Activated CD4-positive, alpha-beta memory T cell treated with anti-CD3 and anti-CD28 coated beads for 36 hours (primary cell): ENCODE measurements at places on chromosomes 6 and 20. TPM values are rescaled to one million over a fixed set of nuclear protein-coding genes. Genes with fewer than 3 reads are reported as not detected.

GRCh38 chr6:132007474-132008190 is 56.5 kb upstream of the CCN2 start:
- no peaks in the 10 kb centered on the region for H3K4me1 ChIP-seq
- H3K27ac ChIP-seq: no peak overlapping the region
- no peak overlapping the region for H3K4me3 ChIP-seq
- H3K36me3 ChIP-seq: no peaks in the 10 kb centered on the region

DNA sequence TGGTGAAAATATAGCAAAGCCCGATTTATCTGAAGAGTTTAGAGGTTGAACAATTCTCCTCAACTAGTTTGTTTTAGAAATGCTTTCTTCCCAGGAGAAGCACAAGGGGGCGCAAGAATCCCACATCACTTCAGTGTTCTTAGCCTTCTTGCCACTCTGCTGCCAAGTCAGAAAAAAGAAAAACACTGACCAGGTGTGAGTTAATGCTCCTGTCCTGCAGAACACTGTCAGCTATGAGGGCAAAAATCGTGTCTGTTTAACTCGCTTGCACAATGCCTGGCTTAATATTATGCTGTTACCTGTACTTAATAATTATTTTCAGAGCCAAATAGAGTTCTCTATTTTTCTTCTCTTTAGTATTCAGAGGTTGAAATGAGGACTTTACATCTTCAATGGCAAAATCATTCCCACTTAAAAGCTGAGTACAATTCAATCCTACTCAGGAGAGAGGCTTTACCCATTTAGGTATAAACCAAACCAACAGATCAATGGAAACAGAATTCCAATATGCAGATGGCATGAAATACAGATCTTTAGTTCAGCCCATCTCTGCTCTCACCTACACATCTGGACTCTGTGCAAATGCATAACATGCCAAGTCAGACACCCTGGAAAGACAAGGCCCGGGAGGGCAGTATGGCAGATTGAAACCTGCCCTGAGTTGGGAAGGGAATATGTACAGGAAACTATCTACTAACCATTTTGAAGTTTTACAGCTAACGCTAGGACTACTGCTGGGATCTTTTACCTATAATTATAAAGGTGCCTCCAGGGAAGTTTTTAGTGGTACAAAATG is 71.4 kb upstream of the TULP1 start:
- no peaks in the 10 kb centered on the region for H3K27me3 ChIP-seq
- peaks cover 54% of the 10 kb centered on the region for H3K4me1 ChIP-seq
- no peak overlapping the region for H3K4me3 ChIP-seq
- H3K27ac ChIP-seq: peak overlapping the region; percentile 26

CRISP2 gene
- not detected for total RNA-seq

CST4 gene
- total RNA-seq: not detected

DNA sequence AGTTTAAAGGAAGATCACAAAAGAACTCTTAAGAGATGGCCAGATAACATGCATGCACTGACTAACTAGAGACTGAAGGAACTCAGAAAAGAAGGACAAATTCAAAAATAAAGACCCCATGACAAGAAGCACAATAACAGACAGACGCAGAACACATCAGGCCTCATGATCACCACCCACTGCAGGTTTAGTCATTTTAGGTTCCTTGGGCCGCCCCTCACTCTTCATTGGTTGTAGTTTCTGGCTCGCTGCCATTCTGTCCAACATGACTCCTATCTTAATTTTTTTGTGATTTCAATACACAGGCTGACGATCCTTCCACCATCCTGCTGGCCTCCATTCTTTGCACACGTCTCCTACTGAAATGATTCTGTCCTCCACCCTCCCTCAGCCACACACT is 21.6 kb downstream of the STX7 start:
- no peaks in the 10 kb centered on the region for H3K27me3 ChIP-seq
- peak; percentile 33 for DNase-seq
- peaks cover 41% of the 10 kb centered on the region for H3K4me1 ChIP-seq
- no peak overlapping the region for H3K27ac ChIP-seq
- no peak overlapping the region for H3K4me3 ChIP-seq

- peaks cover 4% of the 10 kb centered on the region for H3K4me1 ChIP-seq
- DNase-seq: no peak
- H3K27ac ChIP-seq: no peak overlapping the region
- no peaks in the 10 kb centered on the region for H3K36me3 ChIP-seq
- H3K27me3 ChIP-seq: peaks cover 8% of the 10 kb centered on the region
- H3K4me3 ChIP-seq: no peak overlapping the region
Observed at GRCh38 chr6:79911992-79912391, 35.4 kb downstream of the ELOVL4 start.
